ENCODE measurements at places on chromosomes 13 and 19.

- DNase-seq: no peak
These were observed 4.9 kb upstream of the HTR2A start for GRCh38 chr13:46901721-46902120.

DNA sequence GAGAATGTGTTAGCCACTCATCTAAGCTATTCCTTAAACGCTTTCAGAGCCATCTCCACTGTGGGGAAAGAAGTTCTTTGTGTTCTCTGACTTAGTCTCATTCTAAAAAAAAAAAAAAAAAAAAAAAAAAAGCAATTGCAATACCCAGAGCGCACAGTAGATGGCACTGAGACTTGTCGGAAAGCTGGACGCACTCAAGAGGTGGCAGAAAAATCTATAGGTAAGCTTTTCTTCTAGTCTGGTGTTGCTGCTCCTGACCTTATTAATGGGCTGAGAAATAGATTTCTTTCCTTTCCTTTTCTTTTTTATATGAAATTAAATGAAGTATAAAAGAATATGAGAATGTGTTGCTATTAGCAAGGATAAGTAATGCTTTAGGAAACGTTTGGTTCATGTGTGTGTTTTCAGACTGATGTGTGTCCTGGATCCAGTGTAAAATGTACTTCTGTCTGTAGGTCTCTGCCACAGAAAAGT is 4.7 kb upstream of the GJB2 start:
- DNase-seq: no peak

- DNase-seq: no peak
These were observed 4.5 kb downstream of the CLDN10 start for GRCh38 chr13:95557013-95557412.

DNA sequence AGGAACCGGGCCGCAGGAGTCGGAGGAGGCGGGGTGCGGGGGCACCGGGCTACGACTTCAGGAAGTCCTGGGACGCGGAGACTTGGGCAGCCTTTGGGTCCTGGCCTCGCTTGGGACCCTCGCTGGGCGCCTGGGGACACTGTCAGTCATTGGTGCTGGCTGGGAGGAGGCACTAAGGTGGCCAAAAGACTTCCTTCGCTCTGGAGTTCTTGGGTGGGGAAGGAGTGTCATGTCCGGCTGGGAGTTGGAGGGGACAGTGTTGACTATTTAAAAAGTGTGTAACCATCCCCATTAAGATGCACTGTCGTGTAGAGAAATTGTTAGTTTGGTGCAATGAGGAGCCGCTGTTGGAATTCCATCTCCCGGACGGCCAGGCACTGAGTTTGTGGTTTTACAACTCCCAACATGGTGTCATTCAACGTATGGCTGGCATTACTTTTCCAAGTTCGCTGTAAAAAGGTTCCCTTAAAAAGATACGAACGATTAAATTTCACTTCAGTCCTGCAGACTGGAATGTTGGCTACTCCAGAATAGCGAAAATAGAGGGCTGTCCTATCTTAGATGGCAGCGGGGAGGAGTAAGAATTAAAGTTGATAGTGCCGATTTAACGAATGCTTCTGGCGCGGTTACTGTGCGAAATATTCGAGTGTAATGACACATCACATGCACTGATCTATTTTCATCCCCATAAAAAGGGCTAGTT is 776 bp downstream of the DNAJC3 start:
- no peak for DNase-seq

DNA sequence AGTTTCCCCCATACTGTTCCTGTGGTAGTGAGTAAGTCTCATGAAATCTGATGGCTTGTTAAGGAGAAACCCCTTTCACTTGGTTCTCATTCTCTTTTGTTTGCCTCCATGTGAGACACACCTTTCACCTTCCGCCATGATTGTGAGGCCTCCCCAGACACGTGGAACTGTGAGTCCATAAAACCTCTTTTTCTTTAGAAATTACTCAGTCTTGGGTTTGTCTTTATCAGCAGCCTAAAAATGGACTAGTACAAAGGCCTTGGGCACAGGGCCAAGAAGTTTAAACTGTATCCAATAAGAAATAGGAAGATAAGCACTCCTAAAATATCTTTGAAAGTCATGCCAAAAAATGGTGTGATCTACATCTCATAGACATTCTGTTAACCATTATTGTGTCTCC is 176.9 kb downstream of the TBC1D4 start:
- DNase-seq: no peak

All from ecto neural progenitor cell (in vitro differentiated cells).